Naive thymus-derived CD8-positive, alpha-beta T cell (primary cell): ENCODE measurements at places on chromosomes 6 and 20. TPM values are rescaled to one million over a fixed set of nuclear protein-coding genes. Genes with fewer than 3 reads are reported as not detected.

DNA sequence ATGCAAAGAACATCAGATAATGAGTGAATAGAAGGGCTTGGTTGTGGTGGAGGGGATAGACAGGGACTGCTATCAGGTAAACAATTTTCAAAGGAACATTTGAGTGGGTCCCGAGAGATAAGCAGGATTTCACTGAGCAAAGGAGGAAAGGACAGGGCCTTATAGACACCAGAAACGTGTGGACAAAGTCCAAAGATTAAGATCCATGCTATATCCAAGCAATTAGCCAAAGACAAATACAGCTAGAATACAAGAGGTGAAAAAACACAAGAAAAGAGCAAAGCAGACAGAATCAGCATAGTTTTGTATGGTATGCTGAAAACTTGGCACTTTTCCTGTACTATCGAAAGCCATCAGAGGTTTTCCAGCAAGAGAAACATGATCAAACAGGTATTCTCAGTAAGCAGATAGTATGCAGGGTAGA lies 59.8 kb downstream of the CDK19 start:
- DNase-seq, result no peak
- no peak overlapping the region for H3K27ac ChIP-seq
- peaks cover 11% of the 10 kb centered on the region for H3K4me1 ChIP-seq
- no peak overlapping the region for H3K4me3 ChIP-seq
- no peaks in the 10 kb centered on the region for H3K27me3 ChIP-seq

GRCh38 chr20:33516882-33517281 lies 27.0 kb downstream of the CBFA2T2 start:
- no peak overlapping the region for H3K4me3 ChIP-seq
- DNase-seq, result no peak
- H3K4me1 ChIP-seq, result peaks cover 43% of the 10 kb centered on the region
- H3K36me3 ChIP-seq, result no peaks in the 10 kb centered on the region
- no peaks in the 10 kb centered on the region for H3K27me3 ChIP-seq
- peak overlapping the region; percentile 1 for H3K27ac ChIP-seq

DNA sequence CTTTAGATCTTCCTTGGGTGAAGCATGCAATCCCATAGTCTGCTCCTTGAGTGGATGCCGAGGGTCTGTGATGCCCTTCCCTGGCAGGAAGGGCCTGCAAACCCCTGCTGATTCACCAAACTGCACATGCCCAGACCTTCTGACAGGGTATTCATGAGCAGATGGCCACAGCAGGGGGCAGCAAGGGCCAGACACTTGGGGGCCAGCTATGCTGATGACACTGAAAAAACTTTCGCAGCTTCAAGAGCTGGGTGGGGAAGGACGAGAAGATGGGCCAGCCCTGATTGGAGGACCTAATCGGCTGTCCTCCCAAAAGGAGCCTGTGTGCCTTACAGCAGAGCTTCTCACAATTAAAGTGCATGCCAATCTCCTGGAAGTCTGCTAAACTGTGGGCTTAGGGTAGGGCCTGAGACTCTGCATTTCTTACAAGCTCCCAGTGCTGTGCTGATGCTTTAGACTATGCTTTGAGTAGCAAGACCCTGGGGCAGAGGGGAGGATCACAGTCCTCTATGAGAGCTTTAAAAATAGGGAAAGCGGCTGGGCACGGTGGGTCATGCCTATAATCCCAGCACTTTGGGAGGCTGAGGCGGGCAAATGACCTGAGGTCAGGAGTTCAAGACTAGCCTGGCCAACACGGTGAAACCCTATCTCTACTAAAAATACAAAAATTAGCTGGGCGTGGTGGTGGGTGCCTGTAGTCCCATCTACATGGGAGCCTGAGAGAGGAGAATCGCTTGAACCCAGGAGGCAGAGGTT lies 15.2 kb upstream of the GDAP1L1 start:
- DNase-seq, result no peak
- H3K4me3 ChIP-seq, result no peak overlapping the region
- H3K27ac ChIP-seq, result no peak overlapping the region
- H3K27me3 ChIP-seq, result no peaks in the 10 kb centered on the region
- peaks cover 19% of the 10 kb centered on the region for H3K4me1 ChIP-seq

DNA sequence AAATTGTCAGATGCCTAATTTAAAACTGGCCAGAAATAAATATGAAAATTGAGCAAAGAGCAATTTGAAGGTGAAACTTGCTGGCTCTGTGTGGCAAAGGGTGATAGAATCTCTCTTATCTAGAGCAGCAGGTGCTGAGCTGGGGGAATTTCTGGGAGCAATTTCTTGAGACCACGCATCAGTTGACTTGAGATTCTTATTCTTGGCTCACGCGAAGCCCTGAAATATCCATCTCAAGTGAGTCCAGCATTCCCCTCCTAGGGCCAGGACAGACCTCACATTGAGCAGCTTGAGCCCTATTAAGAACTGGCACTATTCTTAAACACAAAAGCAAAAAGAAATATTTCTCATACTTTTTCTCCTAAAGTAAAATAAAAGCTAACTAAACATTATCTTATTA lies 66.3 kb downstream of the MAP7 start:
- no peak overlapping the region for H3K4me3 ChIP-seq
- no peak overlapping the region for H3K27ac ChIP-seq
- no peaks in the 10 kb centered on the region for H3K27me3 ChIP-seq
- DNase-seq, result no peak
- no peaks in the 10 kb centered on the region for H3K36me3 ChIP-seq

- H3K4me3 ChIP-seq, result no peak overlapping the region
- no peak overlapping the region for H3K27ac ChIP-seq
- peaks cover 13% of the 10 kb centered on the region for H3K4me1 ChIP-seq
- no peak for DNase-seq
Measured at GRCh38 chr6:113921299-113921904, 49.5 kb downstream of the HDAC2 start.

Gene FAM83B
- total RNA-seq, result not detected

Gene C6orf58
- total RNA-seq, result not detected
